NCI-H460 (cell line): ENCODE measurements at places on chromosomes 7 and 10.

GRCh38 chr10:117537436-117537903 is 5.1 kb upstream of the EMX2 start:
- DNase-seq = peak; percentile 13

DNA sequence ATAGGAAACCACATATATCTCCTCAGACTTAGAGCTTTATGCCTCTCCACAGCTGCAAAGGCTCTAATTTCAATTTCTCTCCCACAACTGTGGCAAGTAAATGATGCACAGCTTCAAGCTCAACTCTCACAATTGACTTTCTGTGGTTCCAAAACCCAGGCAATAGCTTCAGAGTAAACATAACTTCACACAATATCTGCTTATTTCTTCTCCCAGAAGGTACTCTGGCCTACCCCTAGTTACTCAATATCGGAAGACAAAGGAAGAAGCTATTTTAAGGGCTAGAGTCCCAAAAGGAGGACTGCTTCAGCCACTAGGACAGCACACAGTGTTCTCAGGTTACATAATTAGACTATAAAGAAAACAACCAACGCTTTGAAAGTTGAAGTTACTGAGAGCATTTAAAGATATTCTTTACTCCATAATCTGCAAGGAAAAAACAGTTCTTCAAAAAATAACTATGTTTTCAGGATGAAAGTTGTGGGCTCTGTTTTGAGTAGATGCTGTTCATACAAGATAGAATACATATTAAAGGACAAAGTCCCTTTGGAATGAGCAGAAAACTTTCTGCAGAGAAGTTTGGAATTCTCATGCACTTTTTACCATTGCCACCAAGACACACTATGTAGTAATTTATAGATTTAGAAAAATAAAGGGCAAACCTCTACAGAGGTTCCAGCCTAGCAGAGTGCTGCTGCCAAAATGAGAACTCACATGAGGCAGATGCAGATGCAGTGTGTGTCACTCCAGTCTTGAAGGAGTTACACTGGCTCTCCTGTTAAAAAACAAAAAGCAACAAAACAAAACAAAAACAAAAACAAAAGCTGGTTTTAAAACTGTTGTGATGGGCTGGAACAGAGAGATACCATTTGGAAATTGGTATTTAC is 81.8 kb downstream of the NT5C2 start:
- DNase-seq = no peak

DNA sequence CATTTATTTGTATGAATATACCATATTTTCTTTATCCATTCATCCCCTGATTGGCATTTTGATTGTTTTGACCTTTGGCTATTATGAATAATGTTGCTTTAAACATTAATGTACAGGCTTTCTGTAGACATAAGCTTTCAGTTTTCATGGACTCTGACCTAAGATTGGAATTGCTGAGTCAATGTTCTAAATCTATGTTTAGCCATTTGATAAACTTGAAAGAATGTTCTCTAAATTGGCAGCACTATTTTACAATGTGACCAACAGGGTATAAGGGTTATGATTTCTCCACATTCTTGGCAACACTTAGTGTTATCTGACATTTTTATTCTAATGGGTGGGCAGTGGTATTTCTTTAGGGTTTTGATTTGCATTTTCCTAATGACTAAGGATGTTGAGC is 229.7 kb upstream of the ETV1 start:
- DNase-seq = no peak

GRCh38 chr10:227014-227413 is 91.8 kb downstream of the ZMYND11 start:
- DNase-seq = no peak

DNA sequence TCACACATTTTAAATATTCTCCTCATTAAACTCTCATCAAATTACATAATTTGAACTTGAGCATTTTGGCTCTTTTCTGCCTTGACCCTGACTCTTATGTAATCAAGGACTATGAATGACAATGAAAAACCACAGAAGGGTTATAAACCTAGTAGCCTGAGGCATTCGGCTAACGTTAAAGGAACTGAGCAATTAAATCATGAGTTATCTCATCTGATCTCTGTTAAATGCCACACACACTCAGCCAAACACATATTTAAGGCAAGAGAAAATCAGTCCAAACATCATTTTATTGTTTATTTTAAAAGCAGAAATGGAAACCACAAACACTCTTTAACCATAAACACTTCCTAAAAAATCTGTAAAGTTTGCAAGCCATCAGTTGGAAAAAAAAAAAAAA is 204.3 kb downstream of the DGKI start:
- no peak for DNase-seq

- DNase-seq = no peak
These were observed 181.6 kb downstream of the PTPN20 start for GRCh38 chr10:47092831-47093230.

DNA sequence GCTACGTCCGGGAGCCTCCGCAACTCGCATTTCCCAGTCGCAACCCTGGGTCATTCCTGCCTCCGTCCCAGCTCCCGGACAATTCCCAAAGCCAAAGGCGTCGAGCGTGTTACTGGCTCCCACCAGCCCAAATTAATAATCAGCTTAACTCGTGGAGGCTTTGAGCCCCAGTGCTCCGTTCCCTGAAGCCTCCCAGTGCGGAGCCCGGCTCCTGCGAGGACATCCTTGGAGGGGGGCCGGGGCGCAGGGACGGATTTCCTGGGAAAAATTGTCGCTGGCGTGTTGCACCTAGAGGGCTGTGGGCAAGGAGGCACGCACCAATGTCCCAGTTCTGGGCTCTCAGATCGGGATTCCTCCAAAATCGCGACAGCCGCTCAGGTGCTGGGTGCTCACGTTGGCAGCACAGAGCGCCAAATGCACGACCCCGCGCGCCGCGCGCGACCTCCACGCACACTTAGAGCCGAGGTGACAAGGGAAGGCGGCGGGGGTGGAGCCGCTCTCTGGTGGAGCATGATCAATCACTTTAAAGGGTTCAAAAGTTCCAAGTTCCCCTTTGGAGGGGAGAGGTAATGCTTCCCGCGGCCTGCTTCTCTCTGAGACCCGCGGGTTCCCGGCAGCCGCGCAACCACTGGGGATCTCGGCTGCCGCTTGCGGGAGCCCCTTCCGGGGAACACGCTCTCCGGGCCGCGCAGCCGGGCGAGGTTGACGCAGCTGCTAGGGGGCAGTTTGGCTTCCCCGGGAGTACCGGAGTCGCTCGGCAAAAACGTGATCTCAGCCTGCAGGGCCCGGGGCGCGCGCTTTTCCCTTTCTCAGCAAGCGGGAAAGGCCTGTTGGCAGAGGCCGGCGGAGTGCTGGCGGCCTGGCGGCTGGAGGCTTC is 25.5 kb downstream of the SKIDA1 start:
- no peak for DNase-seq

DNA sequence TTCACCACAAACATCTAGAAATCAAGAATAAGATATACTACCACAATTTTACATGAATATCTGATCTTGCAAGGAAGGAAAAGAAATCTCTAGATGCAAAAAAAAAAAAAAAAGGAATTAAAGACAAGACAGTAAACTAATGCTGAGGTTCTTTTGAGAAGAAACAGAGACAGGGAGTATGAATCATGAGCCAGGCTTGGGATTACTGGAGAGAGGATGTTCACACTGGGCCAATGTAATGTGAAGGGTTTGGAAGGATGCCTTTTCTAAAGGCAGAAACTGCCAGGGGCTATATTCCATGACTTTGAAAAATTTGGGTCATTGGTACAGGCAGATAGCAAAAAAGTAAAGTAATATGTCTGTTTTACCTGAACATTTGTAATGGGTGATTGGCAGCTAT is 573.0 kb upstream of the IGFBP3 start:
- DNase-seq = no peak

GRCh38 chr10:30436191-30436611 is 2.2 kb downstream of the MAP3K8 start:
- no peak for DNase-seq

DNA sequence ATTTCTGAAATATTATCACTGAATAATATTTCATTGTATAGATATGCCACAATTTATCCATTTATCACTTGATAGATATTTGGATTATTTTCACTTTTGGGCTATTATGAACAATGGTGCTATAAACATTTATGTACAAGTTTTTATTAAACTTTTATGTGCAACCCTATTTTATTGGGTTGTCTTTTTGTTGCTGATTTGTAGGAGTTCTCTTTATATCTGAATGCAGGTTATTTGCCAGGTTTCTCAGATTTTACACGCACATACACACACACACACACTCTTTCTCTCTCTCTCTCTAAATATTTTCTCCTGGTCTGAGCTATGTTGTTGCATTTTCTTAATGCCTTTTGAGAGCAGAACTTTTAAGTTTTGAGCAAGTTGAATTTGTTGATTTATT is 36.2 kb downstream of the ADK start:
- DNase-seq = no peak

- no peak for DNase-seq
These were observed 197.5 kb upstream of the PRSS58 start for GRCh38 chr7:142455392-142455791.

DNA sequence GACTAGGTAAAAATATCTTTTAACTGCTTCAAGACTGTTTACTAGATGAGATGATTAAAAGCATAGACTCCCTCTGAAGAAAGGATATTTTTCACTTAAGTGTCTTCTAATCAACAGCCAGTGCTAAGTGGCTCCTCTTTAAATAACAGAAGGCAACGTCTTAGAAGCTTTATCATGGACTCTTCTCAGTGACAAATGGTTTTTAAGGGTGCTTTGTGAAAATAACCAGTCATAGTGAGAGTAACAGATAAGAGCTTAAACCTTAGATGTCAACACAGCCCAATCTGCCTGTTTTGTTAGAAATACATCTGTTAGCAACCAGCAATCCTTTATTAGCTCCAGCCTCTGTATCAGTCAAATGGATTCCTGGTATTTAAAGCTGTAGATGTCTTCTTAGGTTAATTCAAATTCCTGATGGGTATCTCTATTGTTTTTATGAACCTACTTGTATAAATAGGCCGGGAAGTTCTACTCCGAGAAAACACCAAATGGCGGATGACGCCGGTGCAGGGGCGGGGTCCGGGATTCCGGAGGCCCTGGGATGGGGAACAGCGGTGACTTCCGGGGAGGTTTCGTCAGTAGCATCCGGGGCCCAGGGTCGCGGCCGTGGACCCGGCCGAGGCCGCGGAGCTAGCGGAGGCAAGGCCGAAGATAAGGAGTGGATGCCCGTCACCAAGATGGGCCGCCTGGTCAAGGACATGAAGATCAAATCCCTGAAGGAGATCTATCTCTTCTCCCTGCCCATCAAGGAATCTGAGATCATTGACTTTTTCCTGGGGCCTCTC is 285.4 kb downstream of the GPR37 start:
- DNase-seq = no peak

GRCh38 chr7:17863095-17863808 is 77.0 kb downstream of the SNX13 start:
- no peak for DNase-seq

DNA sequence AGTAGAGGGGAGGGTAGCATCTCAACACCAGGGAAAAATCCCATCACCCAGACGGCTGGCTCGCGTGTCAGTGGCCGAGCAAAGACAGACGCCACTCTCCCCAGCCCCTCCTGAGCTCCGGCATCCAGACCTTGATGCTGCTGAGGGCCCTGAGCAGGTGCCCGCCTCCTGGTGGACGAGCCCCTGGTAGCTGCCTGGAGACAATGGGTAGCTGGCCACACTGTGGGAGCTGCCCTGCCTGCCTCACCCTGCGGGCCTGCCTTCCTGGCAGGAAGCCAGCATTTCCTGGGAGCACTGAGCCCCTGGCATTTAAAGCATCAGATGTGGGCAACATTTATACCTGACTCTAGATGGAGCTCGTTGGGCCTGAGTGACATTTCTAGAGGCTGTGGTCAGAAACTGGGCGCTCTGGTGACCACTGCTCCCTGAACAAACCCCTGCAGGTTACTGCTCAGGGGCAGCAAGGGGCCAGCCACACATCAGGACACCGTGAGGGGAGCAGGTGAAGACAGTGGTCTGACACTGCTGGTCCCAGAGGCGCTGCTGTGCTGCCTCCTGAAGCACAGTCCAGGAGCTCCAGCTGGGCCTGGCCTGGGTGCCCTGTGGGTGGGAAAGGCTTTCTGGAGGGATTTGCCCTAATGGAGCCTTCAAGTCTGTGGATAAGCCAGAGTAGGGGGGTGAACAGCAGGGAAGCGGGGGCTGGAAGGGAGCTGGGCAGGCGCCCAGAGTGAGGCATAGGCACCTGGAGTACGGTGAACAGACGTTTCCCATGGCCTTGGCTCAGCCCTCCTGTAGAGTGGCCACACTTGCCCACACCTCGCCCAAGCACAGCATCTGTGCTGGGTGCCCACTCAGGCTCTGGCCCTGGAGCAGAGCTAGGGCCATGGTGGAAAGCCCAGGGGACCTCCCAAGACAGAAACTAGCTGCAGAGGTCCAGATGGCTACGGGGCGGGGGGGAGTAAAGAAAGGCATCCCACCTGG is 138.7 kb downstream of the MAPK8 start:
- DNase-seq = no peak

GRCh38 chr10:88472540-88472939 is 110.6 kb downstream of the RNLS start:
- no peak for DNase-seq
